ENCODE measurements at places on chromosomes 7 and 10.

GRCh38 chr10:57917019-57917418 is 350.7 kb downstream of the IPMK start:
- no peak for DNase-seq

DNA sequence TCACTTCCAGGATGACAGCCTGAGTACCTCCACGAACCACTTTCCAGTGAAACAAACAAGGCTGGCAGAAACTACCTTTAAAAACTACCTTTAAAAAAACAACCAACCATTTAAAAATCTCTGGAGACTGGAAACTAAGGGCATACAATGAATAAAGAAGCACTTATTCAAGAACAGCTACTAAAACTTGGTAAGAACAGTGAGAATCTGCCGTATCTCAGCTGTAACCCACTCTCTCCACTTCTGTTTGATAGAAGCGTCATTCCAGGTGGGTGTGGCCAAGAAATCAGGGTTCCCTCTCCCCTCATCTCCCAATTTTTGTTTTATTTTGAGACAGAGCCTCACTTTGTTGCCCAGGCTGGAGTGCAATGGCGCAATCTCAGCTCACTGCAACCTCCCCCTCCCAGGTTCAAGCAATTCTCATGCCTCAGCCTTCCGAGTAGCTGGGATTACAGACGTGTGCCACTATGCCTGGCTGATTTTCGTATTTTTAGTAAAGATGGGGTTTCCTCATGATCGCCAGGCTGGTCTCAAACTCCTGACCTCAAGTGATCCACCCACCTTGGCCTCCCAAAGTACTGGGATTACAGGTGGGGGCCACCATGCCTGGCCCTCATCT is 158.8 kb upstream of the CHST15 start:
- DNase-seq = no peak

DNA sequence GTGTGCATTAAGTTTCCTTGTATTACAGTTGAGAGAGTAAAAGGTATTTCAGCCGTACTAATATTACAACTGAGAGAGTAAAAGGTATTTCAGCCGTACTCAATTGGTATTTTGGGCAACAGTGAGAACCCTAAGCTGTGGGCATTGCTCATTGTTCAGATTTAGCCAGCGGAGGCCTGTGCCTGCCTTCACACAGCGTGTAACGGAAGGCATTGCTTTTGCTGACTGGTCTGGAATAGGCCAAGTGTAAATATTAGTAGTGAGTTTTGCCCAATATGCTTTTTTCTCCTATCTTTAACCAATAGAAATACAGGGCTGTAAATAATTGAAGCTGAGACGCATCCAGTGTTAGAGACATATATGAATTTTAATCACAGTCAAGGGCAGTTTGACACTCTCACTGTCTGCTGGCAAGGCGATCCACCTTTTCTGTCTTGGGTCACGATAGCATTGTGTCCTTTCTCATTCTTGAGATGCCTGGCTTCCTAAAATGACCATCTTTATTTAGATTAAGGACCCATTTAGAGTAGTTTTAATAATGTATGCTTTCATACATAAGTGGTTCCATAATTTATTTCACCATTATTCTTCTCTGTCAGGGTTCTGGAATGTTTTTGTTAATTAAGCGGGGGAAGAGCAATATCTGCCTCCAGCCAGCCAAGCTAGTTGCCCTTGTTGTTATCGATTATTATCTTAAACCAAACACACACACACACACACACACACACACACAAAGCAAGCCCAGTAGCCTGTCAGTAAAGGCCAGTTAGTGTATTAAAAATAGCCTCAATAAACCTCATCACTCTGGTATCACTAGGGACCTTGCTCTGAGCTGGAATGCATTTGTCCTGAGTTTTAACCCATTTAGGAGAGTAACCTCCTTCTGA is 130.7 kb downstream of the CELF2 start:
- DNase-seq = no peak

DNA sequence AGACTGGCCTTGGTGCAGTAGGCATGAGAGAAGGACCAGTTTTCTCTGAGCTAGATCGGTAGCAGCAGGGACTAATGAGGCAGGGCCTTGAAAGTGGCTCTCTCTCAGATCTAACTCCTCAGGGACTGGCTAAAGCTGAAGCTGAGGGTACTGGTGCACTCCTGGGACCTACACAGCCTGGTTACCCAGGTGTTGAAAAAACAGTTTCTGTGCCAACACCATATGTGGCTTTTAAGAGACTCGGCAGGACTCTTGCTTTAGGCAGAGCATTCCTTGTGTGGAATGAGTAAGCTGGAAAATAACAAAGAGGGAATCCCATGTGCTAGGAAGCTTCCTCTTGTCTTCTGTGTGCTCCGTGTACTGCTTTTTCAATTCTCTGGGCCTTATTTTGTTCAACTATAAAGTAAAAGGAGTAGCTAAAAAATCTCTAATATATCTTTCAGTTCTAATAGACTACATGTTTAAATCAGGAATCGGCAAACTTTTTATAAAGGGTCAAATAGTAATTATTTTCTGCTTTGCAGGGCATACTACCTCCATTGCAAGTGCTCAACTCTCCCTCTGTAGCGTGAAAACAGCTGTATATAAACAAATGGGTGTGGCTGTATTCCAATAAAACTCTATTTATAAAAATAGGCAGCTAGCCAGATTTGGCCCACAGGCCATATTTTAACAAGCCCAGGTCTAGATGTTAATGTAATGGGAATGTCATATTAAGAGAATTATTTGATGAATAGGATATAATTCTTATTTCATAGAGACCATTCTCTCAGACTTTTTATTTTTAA is 186.1 kb upstream of the KAT6B start:
- peak; percentile 7 for DNase-seq

- DNase-seq = no peak
Measured at GRCh38 chr10:123860856-123861255, 30.8 kb downstream of the CPXM2 start.

DNA sequence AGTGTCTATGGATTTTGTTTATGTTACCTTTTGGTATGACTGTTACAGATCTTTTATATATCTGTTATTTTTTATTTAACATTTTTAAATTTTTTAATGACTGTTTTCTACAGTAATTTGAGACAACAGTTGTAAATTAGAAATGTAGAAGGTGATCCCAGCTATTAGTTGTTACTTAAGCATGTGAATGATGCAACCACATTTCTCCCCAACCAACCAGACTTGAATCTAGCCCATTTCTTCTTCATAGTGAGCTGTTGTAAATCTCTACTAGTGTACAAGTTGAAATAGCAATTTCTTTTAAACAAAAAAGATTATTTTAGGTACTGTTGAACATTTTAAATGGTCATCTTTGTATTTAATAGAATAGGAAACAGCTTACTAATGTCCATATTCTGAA is 18.0 kb downstream of the TMEM106B start:
- DNase-seq = no peak

GRCh38 chr10:123136806-123137642 is 1.3 kb downstream of the HMX3 start:
- no peak for DNase-seq

- no peak for DNase-seq
Measured at GRCh38 chr7:8444468-8444769, 11.0 kb downstream of the NXPH1 start.

Measured in iPS DF 6.9 (cell line).